HS-27A (cell line): ENCODE measurements at places on chromosomes 1 and 21.
A peak's percentile ranks its signal among the peaks of the same experiment; 100 is the strongest.

- DNase-seq: no peak
Observed at GRCh38 chr1:42150651-42151050, 2.6 kb upstream of the GUCA2B start.

DNA sequence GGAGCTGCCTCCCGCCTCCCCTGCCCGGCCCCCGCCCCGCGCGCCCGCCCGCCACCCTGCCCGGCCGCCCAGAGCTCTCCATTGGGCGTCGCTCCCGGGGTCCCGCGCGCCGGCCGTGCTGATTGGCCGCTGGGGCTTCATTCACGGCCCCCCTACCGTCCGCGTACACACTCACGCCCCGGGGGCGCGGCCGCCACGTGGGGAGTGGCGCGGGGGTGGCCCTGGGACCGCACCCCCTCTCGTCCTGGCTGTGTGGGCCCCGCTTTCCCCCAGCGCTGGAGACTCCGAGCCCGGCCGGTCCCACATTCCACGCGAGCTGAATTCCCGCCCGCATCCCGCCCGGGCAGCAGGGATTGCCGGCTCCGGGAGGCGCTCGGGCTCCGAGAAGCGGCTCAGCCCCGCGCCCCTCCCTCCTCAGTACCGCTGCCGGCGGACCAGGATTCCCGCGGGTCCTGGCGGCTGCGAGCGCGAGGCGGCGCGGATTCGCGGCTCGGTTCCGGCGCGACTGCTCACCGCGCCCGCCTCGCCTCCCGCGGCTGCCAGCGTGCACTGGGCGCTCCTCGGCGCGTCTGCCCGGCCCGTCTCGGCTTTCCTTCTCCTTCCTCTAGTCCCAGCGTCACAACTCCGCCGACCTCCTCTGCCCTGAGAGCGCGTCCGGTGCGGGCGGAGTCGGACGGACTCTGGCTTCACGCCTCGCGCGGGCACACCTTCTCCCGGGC is 450 bp upstream of the POU3F1 start:
- DNase-seq: no peak

- no peak for DNase-seq
Observed at GRCh38 chr1:109714661-109715372, 2.8 kb downstream of the GSTM5 start.

GRCh38 chr21:33037501-33037900 is 11.8 kb downstream of the OLIG2 start:
- DNase-seq: no peak

GRCh38 chr1:2300851-2301606 is 72.9 kb downstream of the SKI start:
- no peak for DNase-seq

DNA sequence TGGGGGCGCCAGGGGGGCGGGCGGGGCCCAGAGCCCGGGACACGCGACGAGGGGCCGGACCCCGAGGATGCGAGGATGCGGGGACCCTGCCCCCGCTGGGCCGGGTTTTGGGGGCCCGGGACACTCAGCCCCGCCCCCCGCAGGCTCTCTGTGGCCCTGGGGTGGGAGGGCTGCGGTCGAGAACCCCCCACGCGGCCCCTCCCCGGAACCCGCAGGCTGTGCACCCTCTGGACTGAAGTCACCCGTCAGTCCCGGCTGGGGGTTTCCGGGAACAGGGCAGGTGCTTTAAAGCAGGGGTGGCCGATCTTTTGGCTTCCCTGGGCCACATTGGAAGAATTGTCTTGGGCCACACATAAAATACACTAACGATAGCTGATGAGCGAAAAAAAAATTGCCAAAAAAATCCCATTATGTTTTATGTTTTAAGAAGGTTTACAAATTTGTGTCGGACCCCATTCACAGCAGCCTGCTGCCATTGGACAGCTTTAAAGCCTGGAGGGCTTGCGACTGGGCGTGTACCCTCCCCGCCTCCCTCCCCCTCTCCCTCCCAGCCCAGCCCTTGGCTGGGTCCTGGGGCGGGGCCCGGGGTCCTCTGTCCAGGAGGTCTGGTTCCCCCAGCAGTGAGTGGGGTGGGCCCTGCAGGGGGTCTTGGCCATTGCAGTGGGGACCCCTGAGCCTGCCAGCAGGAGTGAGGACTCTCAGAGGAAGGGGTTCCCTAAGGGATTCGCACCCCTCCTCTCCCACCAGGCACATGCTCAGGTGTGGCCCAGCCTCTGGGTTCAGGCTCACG is 21.6 kb upstream of the C1orf159 start:
- no peak for DNase-seq

GRCh38 chr1:235297579-235297978 is 30.4 kb downstream of the ARID4B start:
- DNase-seq: no peak

GRCh38 chr1:71210718-71211117 is 129.9 kb upstream of the ZRANB2 start:
- no peak for DNase-seq

GRCh38 chr1:171433451-171433850 is 51.9 kb upstream of the PRRC2C start:
- DNase-seq: peak; percentile 34

DNA sequence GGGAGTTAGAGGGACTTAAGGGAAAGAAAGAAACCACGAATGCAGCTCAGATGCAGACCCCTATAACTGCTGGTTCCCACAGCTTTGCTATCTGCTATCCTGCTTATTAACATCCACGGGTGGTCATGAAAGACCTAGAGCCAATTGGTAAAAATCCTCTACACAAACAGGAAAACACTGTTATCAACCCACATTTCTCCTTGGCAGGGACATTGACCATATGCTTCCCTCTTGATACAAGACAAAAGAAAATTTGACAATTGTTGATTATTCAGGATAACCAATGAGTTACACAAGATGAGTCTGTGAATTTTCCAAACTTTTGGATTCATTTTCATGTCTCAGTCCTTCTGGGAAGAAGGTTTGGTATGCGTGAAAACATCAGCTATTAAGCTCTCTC is 90.4 kb downstream of the TIAM1 start:
- DNase-seq: no peak

DNA sequence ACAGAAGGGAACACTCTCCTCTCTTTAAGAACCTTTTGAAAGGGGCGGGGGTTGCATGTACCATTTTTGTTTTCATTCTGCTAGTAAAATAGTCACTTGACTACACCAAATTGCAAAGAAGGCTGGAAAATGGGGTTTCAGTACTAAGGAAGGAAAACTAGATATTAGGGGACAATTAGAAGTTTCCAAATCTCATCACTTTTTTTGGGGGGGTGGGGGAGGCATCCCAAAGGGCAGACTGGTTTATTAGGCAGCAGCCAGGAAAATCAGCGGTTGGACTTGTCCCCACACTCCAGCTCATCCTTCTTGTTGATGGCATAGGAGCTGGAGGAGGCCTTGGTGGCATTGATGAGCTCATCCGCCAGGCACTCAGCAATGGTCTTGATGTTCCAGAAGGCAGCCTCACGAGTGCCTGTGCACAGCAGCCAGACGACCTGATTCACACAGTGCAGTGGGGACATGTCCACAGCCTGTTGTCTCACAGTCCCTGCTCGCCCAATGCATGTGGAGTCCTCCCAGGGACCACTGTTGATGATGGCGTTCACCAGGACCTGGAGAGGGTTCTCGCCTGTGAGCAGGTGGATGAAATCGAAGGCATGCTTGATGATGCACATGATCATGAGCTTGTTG is 1.7 kb upstream of the TMEM50B start:
- DNase-seq: no peak

DNA sequence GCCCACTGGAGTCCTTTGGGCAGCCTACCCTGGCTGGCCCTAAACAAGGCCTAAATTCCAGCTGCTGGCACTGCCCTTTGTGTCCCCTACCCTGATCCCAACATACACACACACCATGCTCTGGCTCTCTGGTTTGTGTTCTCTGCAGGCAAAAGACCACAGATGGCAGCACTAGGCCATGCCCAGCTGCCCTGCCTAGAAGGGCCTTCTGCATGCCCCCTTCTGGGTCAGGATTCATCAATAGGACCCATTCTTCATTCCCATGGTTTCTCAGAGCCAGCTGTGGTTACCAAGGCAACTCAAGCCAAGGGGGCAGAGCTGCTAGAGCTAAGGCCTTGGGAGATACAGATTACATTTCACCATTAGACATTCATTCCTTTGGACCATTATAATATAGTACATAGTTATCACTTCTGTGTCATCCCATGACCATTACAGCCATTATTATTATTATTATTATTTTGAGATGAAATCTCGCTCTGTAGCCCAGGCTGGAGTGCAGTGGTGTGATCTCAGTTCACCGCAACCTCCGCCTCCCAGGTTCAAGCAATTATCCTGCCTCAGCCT is 17.5 kb downstream of the ASAP3 start:
- DNase-seq: no peak

- DNase-seq: peak; percentile 85
Observed at GRCh38 chr1:40948741-40949443, 30.6 kb upstream of the CTPS1 start.

DNA sequence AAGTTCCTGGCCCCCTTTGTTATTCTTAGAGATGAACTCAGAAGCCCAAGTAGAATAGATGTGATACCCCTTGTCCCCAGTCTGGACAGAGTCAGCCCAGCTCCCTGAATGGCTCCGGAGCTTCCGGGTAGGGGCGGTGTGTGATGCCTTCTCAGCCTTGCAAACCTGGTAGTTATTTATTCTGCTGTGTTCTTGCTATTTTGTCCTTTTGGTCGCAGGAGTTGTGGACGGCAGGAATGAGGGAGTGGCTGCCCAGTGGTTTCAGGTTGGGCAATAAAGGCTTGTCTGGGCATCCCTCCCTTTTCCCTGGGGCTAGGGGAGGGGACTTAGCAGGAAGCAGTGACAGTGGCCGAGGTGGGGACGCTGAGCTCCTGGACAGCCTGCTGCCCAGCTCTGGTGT is 2.8 kb downstream of the PTPRU start:
- DNase-seq: no peak

DNA sequence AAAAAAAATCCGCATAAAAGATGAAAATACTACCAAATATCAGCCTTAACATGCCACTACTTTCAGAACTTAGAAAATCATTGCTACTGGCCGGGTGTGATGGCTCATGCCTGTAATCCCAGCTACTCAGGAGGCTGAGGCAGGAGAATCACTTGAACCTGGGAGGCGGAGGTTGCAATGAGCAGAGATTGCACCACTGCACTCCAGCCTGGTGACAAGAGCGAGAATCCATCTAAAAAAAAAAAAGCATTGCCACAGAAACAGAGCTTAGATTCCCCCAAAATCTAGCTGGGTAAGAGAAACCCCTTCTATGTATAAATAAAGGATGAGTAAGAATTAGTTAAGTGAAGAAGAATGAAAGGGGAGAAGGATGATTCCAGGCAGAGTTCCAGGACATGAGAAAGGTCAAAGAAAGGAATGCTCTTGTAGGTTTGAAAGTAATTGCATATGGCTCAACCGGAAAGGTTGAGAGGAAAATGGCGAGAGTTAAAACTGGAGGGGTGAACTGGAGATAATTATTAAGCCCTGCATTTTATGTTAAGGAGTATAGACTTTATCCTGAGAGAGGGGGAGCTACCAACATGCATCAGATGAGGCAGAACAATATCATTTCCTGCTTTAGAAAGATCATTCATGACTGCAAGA is 19.7 kb upstream of the NRDC start:
- DNase-seq: peak; percentile 95

- DNase-seq: no peak
Observed at GRCh38 chr1:18384059-18384458, 96.7 kb upstream of the KLHDC7A start.

DNA sequence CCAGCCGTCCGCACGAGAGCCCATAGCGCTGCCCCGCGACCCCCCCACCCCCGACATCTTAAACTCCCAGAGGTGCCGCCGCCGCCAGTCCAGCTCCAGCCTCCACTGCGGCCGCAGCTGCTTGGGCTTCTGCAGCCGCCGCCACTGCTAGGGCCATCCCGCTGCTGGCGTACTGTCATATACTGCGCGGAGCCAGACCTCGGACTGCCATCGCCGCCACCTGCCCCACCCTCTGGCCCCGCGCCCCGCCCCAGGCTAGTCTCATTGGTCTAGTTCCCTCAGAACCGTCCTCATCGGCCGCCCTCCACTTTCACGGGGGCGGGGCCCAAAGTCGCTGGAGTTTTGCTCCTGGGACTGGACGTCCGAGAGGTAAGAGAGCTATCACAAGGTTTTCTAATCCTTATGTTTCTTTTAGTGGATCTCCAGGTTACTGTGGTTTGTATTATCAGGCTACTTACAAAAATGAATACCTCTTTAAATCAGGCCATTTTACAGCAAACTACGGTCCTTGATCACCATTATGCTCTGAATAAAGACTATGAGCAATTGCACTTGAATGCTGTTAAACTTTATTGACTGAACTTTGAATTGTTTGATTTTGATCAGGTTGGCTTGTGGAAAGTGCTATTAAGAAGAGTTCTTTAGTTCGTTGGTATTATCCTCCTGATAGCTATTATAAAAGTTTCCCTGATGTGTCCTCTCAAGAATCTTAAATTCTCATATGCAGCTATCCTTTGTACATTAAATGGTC is 2.8 kb upstream of the CD1D start:
- no peak for DNase-seq

DNA sequence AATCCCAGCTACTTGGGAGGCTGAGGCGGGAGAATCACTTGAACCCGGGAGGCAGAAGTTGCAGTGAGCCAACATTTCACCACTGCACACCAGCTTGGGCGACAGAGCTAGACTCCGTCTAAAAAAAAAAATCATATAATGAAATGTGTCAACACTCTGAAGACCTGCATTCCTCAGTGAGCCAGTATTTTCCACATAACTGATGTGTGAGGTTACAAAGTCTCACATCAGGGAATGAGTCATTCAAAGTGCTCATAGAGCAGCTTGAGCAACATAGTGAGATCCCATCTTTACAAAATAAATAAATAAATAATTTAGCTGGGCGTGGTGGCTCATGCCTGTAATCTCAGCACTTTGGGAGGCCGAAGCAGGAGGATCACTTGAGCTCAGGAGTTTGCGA is 65.5 kb downstream of the CASZ1 start:
- peak; percentile 55 for DNase-seq

- DNase-seq: no peak
Observed at GRCh38 chr1:186670297-186671135, 9.7 kb downstream of the PTGS2 start.

- no peak for DNase-seq
Observed at GRCh38 chr1:204633665-204634064, 51.9 kb downstream of the LRRN2 start.

DNA sequence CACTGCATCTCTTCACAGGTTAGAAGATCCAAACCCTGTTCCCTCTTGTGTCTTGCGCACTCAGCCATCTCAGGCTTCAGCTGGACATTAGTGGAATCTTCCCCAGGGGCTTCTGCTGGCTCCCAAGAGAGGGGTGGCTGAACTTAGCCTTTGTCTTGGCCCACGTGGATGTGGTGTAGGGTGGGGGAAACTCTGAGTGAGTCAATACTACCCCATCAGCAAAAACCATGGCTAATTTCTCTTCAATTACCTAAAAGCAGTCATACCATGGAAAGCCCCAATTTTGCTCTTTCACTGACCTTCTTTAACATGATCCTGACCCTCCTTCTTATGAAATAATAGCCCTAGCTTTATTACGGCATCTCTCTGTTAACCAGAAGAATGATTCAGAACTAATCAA is 72.5 kb upstream of the RAB3GAP2 start:
- no peak for DNase-seq
